Lower leg skin (tissue), 4 donors: ENCODE measurements at places on chromosomes 12 and 14.
A peak's percentile ranks its signal among the peaks of the same experiment; 100 is the strongest.

- DNase-seq = no peak
Observed at GRCh38 chr12:45282411-45282810, 66.5 kb downstream of the ANO6 start.

DNA sequence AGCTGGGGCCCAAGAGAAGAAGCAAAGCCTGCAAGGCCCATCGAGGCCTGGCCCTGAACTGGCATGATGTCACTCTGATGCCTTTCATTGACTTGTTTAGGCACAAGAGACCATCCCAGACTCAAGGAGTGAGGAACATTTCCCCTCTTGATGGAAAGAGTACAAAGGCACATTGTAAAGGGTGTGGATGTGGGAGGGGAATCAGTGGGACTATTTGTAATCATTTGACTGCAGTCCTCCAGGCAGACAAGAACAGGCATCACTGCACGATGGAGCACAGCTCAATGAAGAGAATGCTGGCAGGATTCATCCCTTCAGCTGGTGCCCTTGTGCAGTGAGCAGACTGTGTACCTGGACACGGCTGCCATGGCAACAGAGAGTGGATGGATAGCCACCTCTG lies 87.9 kb downstream of the LGMN start:
- DNase-seq = no peak

DNA sequence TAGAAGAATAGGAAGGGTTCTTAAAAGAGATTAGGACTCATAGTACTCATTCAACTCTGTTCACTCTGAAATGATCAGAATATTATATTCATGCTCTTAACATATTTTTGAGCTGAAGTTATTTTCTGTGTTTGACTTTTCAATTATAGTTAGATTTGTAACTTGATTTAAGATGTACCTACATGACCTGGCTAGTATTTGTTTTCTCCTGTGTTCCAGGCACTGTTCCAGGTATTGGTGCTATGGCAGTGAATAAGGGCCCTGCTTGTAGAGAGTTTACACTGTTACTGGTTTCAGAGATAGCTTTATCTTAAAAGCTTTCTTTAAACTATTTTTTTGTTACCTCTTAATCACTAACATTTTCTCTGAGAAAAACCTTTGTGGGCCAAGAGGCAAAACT lies 19.1 kb upstream of the SLC17A8 start:
- no peak for DNase-seq

- DNase-seq = peak; percentile 99
Observed at GRCh38 chr14:105300542-105301102, at the start of gene BRF1. Gene BRF1, minus strand, starts transcription at chr14:105301001. Its CDS starts 372 bp downstream, at chr14:105300629.

DNA sequence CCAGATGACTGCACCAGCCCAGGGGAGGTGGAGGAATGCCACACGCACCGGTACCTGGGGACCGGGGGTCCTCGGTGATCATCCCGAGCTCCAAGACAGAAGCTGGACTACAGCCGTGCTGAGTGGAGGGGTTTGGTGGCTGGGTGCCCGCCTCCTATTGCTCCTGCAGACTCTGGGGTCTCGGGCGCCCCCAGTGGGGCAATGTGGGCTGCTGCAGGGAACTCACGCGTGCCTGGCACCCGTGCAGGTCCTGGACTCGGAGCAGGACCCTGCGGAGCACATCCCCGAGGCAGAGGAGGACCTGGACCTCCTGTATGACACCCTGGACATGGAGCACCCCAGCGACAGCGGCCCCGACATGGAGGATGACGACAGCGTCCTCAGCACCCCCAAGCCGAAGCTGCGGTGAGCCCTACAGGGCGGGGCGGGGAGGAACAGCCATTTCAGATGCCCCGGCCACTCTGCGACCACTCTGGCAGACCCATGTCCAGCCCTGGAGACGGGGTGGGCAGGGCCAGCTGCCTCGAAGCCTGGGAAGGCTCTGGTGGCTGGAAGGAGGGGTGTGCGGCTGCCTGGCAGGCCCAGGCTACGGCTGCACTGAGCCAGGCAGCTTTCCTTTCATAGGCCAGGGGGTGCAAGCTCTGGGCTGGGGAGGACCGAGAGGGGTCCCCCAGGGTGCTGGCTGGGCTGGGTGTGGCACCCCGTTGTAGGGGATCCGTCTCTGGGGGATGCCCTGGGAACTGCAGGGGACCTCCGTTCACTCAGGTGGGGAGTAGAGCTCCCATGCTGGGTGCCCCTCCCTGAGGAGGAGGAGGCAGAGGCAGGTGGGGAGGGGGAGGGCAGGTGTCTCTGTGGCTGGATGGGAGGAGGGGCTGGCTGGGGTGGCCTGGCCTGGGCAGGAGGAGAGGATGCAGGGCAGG lies 21.6 kb upstream of the TEX22 start:
- no peak for DNase-seq

- no peak for DNase-seq
Observed at GRCh38 chr12:124024263-124024678, 51.3 kb downstream of the ZNF664 start.

DNA sequence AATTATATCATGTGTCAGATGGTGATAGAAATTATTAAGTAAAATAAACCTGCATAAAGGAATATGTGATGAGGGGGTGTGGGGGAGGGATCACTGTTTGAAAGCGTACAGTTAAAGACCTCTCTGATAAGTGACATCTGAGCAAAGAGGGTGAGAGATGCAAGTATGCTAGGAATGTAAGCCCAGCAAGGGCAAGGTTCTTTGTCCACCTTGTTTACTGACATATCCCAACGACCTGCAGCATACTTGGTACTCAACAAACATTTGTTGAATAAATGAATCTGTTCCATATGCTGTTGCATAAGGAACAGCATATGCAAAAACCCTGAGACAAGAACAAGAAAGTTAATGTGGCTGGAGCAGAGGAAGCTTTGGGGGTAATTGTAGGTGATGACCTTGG lies 12.0 kb upstream of the MDM1 start:
- DNase-seq = no peak

DNA sequence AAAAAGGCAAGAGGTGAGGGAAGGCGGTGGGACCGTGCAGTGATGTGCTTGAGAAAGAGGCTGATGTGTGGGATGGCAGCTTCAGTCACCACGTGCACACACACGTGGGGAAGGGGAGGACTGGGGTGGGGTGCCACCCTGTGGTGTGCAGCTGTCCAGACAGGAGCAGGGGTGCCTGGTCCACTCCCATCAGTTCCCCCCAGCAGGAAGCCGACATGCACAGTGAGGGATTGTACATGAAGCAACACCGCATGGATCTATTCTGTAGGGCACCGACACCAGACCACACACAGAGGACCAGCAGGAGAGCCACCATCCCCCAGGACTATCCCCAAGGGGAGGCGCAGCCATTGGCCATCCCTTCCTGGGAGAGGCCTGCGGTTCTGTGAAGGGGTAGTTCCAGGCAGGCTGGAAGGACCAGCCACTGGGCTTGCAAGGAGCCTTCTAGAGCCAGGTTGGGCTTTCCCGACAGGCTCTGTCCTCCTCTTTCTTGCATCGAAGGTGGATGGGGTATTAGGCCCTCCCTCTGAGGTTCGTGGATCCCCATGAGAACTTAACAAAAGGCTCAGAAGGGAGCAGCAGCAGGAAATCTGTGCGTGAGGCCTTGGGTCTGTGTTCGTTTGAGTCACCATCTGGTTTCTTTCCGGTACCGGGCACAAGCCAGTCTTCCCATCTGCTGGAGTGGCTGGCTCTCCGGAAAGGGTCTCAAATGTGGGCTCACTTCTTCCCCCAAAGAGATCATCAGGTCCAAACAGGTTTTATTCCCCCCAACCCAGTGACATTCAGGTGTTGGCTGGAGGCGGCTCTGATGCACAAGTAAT lies 59.8 kb downstream of the PLEKHG3 start:
- no peak for DNase-seq

DNA sequence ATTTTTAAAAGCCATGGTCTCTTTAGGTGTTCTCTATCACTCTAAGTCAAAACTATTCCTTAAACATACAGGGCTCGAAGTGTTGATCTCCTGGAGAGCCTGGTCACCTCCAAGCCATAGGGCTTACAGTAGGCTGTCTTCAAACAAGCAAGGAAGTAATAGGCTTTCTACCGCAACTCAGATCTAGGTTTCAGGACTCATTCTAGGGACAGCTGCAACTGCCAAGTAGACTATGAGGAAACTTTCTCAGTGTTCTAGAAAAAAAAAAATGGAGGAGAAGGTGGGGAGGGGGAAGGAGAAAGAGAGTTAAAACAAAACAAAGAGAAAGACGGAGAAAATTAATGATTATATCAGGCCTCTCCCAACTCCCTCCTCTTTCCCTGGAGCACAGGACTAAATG lies 106.9 kb upstream of the ETV6 start:
- no peak for DNase-seq

DNA sequence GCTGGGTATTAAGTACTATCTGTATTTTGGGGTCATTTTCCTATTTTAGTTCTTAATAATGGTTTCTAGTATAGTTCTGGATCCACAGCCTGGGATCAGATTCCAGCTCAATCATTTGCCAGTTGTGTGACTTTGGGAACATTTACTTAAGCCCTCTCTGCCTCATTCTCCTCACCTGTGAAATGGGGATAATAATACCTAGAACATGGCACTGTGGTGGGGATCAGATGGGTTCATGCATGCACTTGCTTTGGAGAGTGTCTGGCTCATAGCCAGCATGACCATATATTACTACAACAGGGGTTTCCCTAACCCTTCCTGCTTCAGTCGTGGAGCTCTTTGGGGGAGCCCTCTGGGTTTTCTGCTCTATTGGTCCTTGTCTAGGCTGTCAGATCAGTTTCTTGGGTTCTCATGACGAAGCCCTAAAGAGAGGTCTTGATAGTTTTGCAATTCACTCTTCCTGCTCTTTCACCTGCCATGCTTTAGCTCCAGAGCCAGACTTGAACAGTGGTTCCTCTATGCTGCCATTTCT lies 34.1 kb upstream of the SMOC1 start:
- no peak for DNase-seq

DNA sequence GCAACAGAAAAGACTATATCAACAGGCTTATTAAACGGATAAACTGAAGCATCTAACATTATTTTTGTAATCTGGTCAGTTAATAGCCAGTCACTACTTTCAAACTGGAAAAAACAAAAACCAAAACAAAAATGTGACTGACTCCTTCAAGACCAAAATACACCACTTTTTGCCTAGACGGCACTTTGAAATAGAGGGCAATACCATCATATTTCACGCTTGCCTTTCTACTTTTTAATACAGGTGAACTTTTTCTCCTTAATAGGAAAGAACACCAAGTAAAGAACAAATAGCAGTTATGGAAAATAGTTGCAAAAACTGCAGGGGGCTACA lies 550 bp upstream of the NUP107 start:
- no peak for DNase-seq

DNA sequence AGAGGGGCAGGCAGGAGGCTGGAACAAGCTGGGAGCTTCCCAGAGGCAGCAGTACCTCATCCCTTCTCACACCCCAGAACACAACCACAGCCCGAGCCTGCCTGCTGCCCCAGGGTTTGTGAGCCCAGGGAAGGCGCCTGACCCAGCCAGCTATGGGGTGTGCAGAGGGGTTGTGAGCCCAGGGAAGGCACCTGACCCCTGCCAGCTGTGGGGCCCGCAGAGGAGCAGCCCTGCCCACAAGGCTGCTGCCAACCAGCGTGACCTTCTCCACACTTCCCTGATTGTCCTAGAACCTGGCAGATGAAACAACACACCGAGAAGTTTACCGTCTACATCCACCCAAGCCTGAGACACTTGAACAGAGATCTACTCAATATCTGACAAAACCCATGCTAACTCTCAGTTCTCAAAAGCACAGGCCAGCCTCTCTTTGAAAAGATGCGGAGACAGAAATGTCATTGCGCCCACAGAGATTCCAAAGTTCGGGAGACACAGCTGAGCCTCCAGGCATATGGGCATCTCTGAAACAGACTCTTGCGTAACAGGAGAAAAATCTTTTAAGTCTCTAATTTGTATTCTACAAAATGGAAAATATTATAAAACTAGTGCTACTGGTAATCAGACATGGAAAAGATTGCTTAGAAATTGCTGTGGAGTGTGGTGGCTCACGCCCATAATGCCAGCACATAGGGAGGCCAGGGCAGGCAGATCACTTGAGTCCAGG lies 47.3 kb downstream of the SFSWAP start:
- no peak for DNase-seq

DNA sequence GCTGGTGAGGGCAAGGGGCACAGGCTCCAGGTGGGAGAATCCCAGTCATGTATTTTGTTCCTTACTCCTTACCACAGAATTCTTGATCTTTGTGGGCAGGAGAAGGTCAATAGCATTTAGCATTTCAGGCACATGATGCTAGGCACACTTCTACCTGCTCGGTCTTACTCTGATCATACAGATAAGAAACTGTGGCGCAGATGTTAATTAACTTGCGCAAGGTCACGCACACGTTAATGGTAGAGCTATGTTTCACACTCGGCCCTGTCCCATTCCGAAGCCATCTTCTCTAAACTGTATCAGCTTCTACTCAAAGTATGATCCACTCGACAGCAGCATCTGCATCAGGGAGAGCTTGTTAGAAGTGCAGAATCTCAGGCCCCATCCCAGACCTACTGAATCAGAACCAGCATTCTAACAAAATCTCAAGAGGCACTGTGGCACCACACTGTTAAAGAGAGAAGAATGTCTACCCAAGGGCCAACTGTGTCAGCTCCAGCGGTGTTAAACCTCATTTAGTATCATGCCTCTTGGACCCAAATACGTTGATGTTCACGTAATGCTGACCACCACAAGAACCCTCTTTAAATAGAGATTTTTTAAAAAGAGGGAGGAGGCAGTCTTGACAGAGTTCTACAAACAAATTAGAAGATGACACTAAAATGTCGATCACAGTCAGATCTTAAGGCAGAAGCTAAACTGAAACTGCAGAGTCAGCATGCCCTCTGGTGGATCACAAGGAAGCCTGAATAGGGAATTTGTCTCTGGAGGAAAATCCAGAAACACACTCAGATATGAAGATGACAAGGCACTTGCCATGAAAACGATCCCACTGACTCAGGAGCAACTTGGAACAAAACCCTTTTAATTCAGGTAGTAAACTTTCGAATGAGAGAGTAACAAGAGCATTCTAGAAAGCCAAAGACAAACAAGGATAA lies 7.3 kb downstream of the STXBP6 start:
- no peak for DNase-seq

- DNase-seq = peak; percentile 95
Observed at GRCh38 chr12:104456417-104456949, at the start of gene CHST11. Gene CHST11, plus strand, starts transcription at chr12:104456948.

GRCh38 chr14:77376771-77377501 lies at the start of the genes SAMD15 and TMED8:
Gene SAMD15, plus strand, starts transcription at chr14:77377379. Its CDS starts 40 bp downstream, at chr14:77377419.
Gene TMED8, minus strand, starts transcription at chr14:77377094. Its CDS starts 41 bp downstream, at chr14:77377053.
- DNase-seq = peak; percentile 69

DNA sequence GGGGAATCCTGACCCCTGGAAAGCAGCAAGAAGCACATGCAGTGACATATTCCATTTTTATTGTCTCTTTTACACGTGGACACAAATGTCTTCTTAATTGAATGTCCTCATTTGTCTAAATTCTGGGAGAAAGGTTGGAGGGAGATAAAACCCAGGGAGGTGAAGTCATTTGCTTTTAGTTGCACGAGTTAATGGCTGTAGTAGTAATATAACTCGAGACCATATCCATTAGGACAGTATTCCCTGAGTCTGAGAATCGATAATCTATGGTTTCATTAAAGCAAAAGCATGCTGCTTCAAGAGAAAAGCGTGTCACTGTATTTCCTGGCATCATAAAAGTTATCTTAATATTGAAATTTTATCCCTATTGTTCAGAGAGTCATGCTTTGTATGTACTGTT lies 216.0 kb upstream of the PELI2 start:
- no peak for DNase-seq

DNA sequence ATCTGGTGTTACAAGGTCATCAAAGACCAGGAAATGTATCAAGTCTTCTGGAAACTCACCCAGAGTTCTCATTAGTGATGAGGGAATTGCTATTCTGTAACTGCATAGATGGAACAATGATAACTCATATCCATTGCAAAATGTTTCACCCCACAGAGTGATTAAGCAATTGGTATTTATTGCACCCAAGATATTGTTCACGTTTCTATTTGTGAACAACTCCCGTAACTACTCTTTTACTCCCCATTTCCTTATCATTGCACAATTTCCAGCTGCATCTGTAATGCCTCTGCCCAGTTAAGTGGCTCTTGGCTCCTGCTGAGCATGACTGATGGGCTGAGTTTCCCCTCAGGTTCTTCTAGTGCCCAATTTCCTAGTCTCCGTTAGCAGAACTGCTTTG lies 108.7 kb upstream of the PRICKLE1 start:
- DNase-seq = peak; percentile 37
